Omental fat pad (tissue), 4 donors: ENCODE measurements at places on chromosomes 6 and 20.

GRCh38 chr6:35294308-35294945 lies 3.2 kb upstream of the DEF6 start:
- DNase-seq: no peak

- no peak for DNase-seq
Observed at GRCh38 chr20:51354191-51354768, 188.2 kb downstream of the NFATC2 start.

DNA sequence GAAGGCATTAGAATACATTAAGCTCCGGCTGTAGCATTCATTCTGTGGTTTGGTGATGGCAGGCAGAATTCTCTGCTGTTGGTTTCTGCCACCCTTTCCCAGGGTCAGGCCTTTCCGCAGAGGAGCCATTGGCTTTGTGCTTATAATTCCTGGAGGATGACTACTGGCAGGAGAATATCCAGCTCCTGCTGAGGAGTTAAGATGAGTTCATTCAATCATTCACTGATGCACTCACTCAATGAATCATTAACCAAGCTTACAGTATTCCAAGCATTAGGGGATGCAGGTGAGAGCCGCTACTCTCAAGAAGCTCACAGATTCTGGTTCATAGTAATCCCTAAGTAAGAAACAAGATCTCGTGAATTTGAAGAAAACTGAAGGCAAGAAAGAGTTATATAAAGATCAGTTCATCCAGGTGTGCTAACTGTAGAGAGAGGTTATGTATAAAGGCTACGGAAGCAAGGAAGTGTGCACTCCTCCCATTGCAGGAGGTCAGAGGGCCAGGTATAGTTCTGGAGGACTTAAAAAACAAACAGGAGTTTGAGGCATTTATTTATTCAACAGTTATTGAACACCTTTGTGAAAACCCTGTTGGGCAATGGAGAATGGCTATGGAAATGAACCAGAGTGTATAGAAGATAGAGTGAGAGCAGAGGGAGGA lies 75.5 kb downstream of the HMGN3 start:
- no peak for DNase-seq

DNA sequence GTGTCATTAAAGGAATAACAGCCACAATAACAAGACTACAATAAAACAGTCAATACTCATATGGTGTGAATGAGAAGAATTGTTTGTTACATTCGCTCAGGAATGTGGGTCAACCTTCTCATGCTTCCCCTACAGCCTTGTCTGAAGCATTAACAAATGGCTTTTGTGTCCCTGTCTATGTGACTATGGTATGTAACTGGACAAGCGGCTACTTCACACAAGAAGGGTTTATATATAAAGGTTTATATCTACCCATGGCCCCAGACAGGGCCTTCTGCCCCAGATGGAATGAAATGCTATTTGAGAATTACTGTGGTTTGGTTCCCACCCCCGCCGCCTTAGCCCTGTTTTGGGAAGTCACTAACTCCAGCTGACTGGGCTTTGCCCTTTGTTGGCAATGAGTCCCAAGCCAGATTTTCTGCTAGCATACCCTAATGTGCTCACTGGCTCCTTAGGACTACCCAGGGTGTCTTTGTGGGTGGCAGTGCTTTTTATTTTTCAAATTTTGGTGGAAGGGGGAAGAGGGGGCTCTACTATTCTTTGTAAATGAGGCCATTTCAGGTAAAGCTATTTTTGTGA lies 39.4 kb downstream of the TFAP2A start:
- DNase-seq: no peak

GRCh38 chr6:3882431-3882830 lies 33.3 kb downstream of the FAM50B start:
- DNase-seq: no peak

GRCh38 chr6:70312165-70312745 lies 9.4 kb upstream of the COL9A1 start:
- DNase-seq: no peak

- DNase-seq: no peak
Observed at GRCh38 chr20:23433628-23434027, 5.9 kb upstream of the CSTL1 start.

GRCh38 chr6:47203266-47203937 lies 106.3 kb downstream of the TNFRSF21 start:
- DNase-seq: no peak

- DNase-seq: no peak
Observed at GRCh38 chr6:48311301-48311700, 200.3 kb upstream of the PTCHD4 start.

GRCh38 chr6:75368151-75368779 lies 83.7 kb upstream of the TMEM30A start:
- no peak for DNase-seq

DNA sequence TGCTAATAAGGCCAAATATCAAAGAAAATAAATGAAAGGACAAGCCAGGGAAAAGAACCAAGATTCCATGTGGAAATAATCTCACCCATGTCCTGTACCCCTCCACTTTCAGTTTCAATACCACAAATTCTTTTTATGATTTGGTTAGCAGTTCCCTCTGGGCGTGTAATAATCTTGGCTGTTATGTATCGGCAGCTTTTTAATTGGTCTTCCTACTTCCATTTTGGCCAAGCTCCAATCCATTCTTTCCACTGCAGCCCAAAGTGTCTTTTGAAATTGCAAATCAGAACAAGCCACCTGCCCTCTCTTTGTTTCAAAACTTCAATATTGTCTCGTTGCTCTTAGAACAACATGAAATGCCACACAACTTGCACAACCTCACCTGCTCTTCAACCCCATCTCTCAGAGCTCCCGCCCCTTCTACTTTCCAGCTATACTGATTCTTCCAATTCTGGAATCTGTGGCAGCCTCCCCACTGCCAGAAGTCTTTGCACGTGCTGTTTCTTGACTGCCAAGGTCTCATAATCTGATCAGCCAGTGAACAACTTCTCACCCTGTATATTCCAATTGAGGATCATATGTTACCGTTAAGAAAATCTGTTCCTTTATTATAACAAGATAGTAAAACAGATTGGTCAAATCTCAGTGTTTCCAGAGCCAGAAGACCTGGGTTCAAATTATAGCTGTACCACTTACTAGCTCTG lies 354.5 kb downstream of the CBLN4 start:
- no peak for DNase-seq

DNA sequence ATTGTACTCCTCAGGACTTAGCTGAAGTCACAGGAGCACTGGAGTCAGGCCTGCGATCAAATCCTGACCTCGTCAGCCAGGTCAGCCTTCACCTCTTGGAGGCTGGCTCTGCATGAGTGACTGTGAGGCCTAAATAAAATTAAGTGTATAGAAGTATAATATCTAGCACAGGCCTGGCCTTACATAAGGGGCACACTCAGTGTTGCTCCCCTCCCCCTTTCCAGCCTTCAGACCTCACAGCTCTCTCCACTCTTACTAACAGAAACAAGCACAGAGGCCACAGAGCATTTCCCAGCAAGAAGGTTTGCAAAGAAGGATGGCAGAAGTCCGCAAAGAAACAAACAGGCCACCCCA lies 84.8 kb downstream of the TRERF1 start:
- no peak for DNase-seq

DNA sequence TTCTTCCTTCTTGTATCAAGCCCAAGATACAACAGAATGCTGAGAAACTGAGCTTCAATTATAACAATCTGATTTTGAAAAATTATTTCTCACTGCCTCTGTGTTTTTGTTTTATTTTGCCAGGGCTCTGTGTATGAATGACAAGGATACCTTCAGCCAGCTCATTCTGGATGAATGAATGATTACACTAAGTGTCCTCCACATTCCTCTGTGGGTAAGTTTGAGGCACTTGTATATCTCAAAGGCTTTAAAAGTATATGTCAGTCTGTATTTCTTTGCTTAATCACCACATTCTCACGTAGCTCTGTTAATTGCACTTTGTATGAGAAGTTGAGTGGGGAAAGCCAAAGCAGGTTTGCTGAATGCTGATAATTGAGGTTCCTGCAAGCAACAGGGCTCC lies 95.1 kb downstream of the TIAM2 start:
- DNase-seq: no peak

DNA sequence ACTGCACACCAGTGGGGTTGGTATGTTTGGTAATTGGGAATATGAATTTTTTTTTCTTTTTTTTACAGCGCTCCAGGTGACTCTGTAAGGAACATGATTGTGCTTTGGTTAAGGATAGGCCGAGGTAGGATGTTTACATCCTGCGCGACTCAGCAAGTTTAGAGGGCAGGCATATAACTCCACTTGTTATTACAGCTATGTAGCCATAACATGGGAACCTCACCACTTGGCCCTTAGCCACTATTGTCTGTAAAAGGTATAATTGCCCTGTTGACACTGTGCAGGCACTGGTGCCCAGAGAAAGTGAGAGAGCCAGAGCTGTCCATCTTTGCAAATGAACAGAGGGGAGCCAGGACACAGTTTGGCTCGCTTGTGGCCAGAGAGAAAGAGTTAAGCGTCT lies 172.9 kb downstream of the MCHR2 start:
- no peak for DNase-seq

DNA sequence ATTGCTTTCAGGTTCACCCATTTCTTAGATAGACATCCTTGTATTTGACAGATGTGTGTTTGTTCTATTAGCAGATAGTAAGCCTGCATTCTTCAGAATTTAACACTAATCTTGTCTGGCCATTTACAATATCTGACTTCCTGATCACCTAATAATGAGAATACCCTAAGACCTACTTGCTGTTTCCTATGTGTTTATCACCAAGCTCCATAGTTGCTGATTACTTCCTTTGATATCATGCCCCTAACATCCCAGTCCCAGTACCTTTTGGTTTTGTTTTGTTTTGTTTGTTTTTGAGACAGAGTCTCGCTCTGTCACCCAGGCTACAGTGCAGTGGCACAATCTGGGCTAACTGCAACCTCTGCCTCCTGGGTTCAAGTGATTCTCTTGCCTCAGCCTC lies 143.6 kb upstream of the DST start:
- no peak for DNase-seq

DNA sequence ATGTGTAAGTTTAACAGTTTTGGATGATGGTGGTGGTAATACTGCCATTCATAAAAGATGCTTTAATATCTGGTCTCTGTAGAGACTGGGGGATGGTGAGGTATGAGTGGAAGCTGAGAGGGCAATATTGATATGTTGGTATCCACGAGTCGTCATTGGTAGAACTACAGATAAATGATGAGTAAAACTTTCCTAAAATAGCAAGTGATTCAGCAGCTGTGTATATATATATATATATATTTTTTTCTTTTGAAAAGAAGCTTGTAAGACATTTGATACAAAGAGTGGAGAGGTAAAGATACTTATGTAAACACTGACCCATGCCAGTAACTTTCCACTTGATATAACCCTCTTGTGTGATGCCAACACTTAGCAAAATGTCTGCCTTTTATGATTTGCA lies 41.7 kb upstream of the CITED2 start:
- DNase-seq: no peak

GRCh38 chr6:118511930-118512715 lies 36.0 kb upstream of the PLN start:
- DNase-seq: no peak

DNA sequence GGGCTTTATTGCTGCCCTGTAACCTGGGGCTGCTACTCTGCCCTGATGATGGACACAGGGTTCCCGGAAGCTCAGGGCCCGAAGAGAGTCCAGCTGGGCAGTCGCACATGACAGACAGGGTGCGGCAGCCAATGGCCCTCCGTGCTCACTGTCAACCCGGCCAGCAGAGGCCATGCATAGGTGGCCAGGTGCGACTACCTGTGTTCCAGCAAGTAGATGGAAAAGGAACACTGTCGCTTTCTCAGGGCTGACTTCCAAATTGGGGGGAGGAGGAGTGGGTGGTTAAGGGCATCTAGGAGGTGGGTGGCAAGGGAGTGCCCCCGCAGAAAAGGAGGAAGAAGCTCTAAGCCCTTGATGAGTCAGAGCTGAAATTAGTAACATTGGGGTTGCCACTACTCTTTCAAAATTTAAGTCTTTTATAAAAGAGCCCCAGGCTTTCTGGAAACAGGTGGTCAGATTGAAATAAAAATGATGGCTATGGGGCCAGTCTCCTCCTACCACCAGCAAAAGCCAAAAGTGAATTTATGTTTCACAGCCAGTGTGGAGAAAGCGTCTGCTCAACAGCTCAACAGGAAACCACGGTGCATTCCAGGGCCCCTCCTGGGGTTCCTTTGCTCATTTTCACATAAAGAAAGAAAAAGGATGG lies 2.3 kb upstream of the RAMACL start:
- DNase-seq: no peak

DNA sequence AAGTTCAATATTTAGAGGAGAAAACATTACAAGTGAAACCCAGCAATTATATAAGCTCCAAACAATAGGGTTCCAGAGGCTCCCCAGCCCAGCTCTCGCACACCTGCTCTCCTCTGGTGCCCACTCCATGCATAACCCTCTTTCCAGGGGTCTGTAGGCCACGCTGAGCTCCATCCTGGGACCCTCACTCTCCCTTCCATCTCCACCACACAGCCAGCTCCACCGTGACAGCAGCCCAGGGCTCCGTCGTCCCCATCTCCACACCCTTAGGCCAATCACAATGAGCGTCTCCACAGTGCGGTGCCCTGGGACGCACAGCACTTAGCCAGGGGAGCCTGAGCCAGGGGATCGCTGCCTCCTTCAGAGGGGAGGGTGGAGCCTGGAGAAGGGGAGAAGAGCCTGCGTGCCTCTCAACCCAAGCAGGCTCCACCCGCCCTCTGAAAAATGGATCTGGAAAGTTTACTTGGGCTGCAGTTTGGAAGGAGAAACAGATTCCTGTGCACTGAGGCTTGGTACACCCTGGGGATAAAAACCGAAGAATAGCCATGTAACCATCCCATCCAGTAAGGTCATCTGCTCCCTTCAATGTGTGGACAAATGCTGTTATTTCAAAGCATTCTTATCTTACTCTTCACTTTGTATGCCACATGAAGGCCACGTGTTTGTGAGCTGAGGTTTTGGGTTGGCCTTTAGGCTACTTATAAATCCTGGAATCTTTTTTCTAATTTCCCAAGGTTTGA lies 72.4 kb upstream of the GGTLC1 start:
- no peak for DNase-seq

- no peak for DNase-seq
Observed at GRCh38 chr20:61608275-61609085, 356.4 kb downstream of the CDH4 start.

DNA sequence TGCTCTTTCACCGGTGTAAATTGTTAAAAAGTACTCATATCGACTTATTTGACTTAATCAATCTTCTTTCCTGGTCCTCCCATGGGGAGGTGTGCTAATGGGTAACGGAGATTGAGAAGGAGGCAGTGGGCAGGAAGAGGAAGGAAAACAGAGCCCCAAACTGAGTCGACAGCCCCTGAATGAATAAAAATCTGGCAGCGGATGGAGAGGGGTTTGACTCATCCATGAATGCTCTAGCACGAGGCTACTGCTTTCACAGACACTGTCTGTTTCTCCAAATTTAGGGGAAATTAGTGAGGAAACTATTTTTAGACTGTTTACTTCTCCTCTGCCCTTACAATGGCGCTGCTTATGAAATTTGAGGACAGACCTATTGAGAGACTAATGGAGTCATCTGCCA lies 142.2 kb upstream of the ATXN1 start:
- no peak for DNase-seq
